OCI-LY7 (cell line): ENCODE measurements at places on chromosomes 7 and 10.

GRCh38 chr7:124918662-124919061 lies 11.0 kb downstream of the POT1 start:
- no peak for DNase-seq

DNA sequence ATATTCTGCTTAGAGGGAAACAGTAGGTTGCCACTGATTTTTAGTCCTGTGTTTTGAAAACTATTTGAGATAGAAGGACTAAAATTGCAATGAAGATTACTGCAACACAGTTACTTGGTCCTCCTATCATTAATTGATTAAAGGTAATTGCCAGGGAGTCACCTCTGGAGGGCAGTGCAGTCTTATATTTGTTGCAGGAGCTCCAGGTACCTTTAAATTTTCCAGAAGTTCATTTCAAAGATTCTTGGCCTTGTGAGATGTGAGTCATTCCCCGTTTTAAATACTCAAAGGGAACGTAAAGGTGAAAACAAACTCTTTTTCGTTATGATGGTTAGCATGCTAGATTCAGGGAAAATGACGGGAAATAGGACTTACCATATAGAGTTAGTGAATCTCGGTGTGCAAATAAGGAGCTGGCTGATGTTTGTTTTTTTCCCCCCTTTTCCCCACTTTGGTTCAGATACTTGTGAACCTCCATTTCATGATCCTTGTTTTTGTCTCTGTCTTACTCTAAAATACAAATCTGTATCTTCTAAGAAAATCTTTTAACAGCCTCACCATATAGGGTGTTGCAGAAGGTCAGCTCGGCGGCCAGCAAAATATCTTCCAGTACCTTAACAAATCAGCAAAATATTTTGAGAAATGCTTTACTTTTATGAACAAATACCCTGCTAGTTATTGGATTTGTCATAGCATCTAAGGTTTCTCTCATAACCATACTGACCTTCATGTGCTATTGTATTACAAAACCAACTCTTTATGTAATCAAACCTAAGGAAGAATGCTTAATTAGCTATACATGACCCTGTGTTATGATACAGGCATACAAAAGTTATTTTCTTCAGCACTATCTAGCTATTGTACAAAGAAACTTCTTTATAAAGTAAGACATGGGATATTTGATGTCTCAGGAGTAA lies 143.0 kb upstream of the HDAC9 start:
- peak; percentile 66 for DNase-seq

GRCh38 chr10:122276611-122277208 lies 5.6 kb downstream of the BTBD16 start:
- no peak for DNase-seq

DNA sequence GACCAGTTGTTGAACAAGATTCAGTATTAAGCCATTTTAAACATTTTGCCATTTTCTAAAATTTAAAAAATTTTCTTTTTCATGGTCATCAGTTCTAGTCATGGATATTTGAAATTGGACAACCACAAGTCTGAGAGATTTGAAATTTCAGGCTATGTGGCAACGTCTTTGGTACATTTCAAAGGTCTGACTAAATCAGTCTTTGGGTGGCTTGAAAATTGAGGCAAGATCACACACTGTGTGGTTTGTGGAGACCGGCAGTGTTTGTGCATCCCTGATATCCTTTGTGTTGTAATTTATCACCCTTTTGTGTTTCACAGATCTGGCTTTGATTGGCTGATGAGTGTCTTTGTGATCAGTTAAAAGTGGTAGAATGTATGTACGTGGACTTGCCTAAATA lies 35.7 kb downstream of the CCAR1 start:
- no peak for DNase-seq

GRCh38 chr10:24589265-24589664 lies 134.4 kb downstream of the ARHGAP21 start:
- no peak for DNase-seq

GRCh38 chr7:16811551-16811950 lies 6.8 kb upstream of the AGR2 start:
- DNase-seq = no peak

DNA sequence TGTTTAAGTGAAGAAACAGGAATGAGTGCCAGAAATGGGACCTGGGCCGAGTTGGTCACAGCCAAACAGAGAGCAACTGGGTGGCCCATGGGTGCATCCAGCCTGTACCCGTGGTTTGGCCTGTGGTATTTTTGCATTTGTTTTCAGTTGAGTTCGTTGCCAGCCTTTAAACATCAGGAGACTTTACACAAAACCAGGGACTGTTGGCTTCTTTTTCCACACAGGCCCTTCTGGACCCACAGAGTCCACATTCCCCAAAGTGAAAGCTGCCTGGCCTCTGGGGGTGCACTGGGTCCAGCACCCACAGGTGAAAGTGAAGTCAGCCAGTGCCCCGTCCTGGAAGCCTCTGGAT lies 54.1 kb upstream of the TNS3 start:
- no peak for DNase-seq

GRCh38 chr10:4848356-4849041 lies 22.5 kb downstream of the AKR1E2 start:
- no peak for DNase-seq

DNA sequence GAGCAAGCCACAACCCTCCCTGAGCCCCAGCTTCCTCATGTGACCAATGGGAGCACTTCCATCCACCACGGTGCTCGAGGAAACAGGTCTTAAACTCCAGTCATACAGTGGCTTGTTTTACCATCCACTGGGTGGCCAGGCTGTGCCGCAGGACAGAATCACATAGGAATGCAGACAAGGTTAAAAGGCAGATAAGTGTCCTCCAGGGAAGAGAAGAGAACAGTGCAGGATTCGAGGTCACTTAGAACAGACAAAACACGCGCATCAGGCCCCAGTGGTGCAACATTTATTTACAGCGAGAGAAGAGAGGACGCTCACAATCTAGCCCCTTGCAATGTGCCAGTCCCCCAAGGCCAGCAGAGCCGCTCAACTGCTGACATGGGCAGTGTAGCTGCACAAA lies 92.8 kb downstream of the TMEM130 start:
- DNase-seq = no peak

DNA sequence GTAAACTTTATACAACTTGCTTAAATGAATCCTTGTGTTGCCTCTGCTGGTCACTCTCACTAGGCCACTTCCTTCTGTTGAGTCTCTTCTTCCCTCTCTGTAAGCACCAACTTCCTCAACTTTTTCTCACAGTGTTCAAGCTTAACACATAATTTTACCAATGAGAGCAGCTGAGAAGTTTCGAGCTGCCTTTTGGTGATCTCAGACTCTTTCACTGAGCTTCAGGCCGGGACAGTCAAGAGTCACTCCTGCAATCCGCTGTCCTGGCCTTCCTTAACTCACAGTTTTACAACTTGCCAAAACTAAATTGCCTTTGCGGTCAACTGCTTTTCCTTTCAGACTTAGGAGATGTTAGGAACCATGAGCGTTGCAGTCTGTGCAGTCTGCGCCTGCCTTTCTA lies 47.4 kb downstream of the PRPF18 start:
- no peak for DNase-seq

DNA sequence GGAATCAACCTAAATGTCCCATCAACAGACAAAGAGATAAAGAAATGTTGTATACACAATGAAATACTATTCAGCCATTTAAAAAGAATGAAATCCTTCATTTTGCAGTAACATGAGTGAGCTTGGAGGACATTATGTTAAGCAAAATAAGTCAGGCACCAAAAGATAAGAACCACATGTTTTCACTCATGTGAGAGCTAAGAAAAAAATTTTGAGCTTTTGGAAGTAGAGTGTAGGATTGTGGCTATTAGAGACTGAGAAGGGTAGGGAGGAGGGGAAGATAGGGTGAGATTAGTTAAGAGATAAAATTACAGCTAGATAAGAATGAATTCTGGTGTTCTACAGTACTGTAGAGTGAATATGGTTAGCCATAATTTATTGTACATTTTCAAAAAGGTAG lies 8.3 kb upstream of the YAE1 start:
- DNase-seq = no peak

- DNase-seq = no peak
These were observed 691.0 kb upstream of the LRRTM3 start for GRCh38 chr10:66234872-66235271.

- DNase-seq = no peak
These were observed 22.6 kb upstream of the WIPF3 start for GRCh38 chr7:29783671-29784070.
